ENCODE measurements at places on chromosomes 2 and 18.

DNA sequence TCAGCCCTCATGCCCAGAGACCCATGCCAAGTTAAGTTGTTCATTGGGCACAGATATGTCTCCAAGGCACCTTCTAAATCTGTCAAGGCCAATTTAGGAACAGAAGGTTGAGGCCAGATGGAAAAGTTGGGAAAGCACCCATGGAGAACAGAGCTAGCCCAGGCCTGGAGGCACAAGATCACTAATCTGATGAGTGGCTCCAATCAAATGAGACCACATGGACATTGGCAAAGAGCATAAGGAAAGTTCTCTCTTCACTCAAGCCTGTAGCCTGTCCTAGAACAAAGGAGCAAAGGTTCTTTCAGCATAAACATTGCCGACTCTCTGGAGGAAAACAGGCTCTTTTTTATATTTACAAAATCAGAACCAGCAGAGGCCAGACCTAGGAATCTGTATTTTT is 154.8 kb downstream of the RNF152 start:
- no peak for DNase-seq

DNA sequence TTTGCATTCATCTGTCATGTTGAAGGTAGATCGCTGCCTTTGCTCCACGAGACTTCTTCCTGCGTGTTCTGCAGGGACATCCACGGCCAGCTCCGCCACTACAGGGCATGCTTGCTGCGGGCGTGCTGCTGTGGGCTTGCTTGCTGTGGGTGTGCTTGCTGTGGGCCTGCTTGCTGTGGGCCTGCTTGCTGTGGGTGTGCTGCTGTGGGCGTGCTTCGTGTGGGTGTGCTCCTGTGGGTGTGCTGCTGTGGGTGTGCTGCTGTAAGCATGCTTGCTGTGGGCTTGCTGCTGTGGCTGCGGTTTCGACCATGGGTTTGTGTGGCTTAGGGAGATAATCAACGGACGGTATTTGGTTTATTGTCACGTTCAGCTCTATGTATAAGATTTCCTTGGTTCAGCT is 161.3 kb upstream of the NFATC1 start:
- no peak for DNase-seq

GRCh38 chr2:224151161-224151560 is 112.1 kb upstream of the SERPINE2 start:
- no peak for DNase-seq

DNA sequence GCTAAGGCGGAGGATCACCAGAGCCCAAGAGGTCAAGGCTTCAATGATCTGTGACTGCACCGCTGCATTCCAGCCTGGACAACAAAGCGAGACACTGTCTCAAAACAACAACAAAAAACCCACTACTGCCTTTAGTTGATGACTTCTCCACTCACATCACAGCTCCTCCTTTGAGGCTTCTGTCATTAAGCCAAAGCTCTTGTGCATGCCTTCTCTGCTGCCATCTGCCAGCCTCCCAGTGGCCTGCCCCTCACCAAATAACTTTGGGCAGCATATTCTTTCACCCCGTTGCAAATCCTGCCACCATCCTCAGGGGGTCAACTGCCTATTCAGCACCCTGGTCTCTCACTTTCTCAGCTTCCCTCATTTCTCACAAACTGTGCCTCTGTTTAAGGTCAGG is 27.5 kb downstream of the OSBPL1A start:
- DNase-seq, result no peak

DNA sequence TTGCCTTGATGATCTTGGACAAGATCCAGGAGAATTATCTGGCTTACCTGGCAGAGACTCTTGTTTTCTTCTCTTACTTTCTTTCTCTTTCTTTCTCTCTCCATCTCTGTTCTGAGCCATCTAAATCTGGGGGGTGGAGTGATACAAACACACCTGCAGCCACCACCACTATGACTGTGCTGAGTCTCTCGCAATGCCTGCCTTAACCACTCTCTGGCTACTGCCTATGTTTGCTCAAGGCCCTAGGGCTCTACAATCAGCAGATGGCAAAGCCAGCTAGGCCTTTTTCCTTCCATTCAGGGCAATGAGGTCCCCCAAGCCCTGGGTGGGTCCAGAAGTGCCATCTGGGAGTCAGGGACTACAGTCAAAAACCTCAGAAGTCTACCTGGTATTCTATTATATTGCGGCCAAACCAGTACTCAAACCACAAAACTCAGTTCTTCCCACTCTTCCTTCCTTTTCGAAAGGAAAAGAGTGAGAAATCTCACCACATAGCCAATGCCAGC is 978.9 kb upstream of the NXPH2 start:
- DNase-seq, result no peak

All from cardiac septum (tissue), 1 donor.